ENCODE measurements at places on chromosomes 3 and 15.

- DNase-seq, result no peak
Measured at GRCh38 chr15:91228890-91229289, 128.8 kb downstream of the SV2B start.

GRCh38 chr15:99437315-99438223, 128.2 kb upstream of the MEF2A start:
- DNase-seq, result no peak

DNA sequence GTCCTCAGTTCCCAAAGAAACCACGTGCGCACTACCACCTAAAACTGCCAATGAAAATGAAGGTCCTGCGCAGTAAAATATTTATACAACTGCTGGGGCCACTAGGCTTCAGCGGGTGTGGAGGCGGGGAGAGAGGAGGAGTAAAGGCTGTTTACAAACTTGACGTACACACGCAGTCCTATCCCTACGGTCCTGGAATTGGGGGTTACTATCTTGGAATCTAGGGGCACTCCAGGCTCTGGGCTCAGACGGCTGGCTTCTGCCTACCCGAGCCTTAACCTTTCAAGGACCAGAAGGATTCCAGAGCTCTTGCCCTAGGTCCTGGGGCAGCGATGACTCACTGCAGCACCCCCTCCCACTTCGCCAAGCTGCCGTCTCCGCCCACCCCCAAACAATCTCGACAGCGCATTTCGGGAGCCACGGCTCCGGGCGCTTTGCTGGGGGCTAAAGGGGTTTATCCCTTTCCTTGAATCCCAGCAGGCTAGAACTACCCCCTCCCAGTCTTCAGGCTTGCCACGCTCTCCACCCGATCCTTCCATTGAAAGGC, 3.0 kb downstream of the ADAMTS9 start:
- DNase-seq, result no peak

DNA sequence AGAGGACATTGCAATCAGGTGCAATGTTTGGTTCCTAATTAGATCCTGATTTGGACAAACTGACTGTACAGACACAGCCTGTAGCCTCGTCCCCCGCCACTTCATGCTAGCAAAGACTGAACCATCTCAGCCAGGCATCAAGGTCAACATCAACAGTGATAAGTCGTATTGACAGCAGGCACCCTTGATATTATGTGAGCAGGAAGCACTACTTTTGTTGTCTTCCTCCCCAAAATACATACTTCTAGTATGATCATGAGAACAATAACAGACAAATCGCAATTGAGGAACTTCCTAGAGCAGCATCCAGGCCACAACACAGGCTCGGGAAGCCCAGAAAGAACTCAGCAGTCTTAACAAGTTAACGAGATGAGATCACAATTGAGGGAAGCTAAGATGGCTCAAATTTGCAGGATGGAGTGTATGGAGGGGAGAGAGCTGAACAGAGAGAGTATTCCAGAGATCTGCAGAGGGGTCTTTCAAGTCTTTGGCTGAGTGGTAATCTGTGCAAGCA, 20.4 kb downstream of the TGM5 start:
- DNase-seq, result no peak

- no peak for DNase-seq
Measured at GRCh38 chr15:89482139-89482538, 14.2 kb downstream of the RHCG start.

GRCh38 chr3:22835041-22835440, 368.1 kb upstream of the UBE2E2 start:
- no peak for DNase-seq

DNA sequence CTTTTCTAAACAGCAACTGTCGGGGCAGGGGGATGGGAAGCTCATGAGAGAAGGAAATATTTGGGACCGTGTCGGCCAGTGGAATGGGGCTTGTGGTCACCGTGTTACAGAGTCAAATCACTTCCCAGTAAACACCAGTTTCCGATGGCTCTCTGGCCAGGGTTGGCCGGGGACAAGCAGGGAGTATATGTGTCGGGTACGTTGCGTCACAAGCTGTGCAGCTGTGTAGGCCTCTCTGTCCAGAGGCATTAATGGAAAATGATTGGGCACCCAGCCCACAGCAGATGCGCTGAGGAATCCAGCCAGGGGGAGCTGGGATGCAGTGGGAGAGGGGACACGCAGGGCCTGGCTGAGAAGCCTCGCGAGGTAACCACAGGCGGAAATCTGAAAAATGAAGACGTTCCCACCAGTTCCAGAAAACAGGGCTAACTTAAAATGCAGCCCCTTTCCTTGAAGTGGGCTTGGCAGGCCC, 15.8 kb upstream of the ALDH1A3 start:
- no peak for DNase-seq

GRCh38 chr15:61393949-61394348, 164.8 kb upstream of the RORA start:
- DNase-seq, result no peak

GRCh38 chr15:61025781-61026180, 203.3 kb downstream of the RORA start:
- no peak for DNase-seq

DNA sequence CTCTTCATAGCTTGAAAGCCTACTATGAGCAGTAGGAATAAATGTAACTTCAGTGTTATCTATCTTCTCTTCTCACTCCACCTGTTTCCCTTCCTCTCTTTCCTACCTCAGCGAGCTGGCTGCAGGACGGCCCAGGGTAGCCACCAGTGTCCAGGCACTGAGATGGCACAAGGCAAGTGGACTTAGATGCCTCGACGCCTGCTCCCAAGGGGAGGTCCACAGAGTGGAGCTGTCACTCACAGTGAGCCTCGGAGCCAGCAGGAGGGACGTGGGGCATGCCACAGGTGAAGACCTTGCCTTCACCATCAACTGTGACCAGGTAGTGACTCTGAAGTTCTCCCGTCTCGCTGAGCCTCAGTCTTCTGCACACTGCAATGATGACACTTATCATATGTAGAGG, 88.2 kb downstream of the PCSK6 start:
- DNase-seq, result no peak

- DNase-seq, result no peak
Measured at GRCh38 chr3:73603762-73604171, 21.0 kb downstream of the PDZRN3 start.

- no peak for DNase-seq
Measured at GRCh38 chr3:149207475-149207874, 14.2 kb downstream of the CP start.

- no peak for DNase-seq
Measured at GRCh38 chr3:31357451-31357850, 175.3 kb upstream of the STT3B start.

DNA sequence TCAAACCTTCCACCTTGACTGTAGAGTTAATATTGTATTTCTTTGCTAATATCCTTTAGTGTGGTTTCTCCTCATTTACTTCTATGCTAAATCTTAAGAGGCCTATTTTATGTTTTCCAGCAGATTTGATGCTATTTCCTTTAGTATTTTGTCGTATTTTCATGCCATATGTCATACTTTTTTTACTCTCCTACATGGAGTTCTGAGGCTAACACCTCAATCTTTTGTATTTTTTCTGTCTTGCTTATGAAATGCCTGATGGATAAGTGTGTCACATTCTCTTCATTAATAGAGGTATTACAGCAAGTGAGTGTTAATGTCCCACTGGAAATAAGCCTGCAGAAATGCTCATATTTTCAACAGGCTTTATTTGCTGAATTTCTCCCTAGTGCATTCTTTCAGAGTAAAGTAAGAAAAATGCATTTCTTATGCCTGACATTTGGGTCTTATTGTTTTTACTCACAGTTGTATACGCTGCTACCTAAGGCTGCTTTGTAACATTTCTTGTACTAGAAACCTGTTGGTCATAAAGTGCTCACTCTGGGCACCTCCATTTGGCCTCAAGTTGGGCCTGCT, 63.2 kb downstream of the DIPK2A start:
- DNase-seq, result no peak

DNA sequence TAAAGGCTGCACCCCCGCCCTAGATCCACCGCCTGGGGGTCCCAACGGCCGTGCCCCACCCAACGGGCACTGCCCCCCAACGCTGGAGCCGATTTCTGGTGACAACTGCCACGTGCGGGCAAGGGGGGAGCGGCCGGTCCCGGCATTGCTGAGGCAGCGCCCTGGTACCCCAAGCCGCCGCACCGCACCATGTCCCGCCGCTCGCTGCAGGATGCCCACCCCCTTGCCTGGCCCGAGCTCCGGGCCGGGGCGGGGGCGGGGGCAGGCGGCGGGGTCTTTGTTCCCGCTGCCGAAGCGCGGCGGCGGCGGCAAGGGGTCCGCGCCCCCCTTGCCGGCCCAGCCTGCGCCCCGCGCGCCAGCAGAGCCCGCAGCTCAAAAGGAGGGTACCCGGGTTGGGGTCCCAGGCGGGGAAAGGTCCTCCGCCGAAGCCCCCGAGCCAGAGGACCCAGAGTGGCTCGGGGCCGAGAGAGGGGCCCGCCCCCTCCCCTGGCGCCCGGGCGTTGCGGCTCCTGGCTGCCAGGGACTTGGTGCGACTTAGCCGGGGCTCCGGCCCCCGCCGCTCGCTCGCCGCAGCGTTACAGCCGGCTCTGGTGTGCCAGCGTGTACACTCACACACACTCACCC, 678 bp downstream of the SEMA7A start:
- no peak for DNase-seq

GRCh38 chr3:50652709-50653108, 22.0 kb upstream of the DOCK3 start:
- peak; percentile 62 for DNase-seq

DNA sequence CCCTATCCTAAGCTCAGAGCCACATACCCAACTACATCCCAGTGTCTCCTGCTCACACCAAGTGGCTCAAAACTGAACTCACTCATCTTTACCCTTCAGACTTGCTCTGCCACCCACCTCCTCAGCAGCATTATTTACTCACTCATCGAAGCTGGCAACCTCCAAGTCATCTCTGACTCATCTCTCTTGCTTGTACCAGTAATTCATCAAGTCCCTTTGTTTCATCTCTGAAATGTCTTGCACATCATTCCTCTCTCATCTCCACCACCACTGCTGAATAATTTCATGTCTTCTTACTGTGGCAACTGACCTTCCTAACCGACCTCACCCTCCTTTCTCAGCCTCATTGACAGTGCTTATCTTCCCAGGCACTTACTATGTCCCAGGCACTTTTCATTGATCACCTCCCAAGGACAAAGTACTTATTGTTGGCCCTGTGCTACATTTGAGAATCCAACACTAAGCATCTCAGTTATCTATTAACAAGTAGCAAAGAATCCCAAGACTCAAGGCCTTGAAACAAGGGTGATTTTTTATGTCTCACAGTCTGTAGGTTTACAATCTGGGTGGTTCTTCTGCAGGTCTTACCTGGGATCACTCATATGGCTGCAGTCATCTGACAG, 82.0 kb downstream of the MRPL46 start:
- peak; percentile 71 for DNase-seq

DNA sequence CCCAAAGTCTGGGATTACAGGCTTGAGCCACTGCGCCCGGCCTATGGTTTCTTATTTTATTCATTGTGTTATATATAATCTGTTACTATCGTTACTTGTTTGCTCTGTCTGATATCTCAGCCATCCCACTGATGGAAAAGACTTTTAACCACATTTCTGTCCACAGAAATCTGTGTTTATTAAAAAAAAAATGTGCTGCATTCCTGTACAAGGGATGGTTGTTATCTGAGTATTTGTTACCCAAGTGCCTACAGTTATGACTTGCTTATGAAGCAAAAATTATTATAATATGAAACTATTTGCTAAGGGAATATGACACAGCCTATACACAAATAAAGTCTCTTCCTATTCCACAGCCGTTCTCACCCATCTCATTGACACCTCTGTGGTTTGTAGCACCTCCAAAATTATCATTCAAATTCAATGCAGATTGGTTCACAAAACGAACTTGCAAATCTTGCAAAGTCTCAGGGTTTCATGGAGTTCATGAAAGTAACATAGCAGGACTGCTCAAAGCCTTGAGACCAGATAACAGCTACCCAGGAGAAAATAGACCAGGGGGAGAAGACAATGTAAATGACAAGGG, 47.4 kb upstream of the UBE2E1 start:
- peak; percentile 22 for DNase-seq

GRCh38 chr3:123476967-123477750, 28.3 kb upstream of the ADCY5 start:
- no peak for DNase-seq

GRCh38 chr15:38864122-38864521, 299.5 kb upstream of the RASGRP1 start:
- DNase-seq, result no peak

DNA sequence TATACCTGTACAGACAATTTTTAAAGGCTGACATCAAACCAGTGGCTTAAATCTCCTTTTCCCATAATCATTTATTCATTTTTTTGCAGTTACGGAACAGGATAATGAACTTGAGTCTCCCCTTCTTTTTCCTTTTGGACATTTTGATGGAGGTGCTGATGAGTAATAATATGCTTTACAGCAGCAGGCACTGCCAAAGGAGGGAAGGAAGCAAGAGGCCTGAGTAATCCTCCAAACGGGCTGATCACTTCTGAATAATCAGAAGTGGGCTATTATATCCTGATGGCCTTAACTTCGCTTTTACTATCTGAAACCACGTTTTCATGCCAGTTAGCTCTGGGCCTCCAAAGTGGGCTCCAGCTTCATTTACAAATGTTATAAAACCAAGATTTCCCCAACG, 527.2 kb downstream of the FOXP1 start:
- no peak for DNase-seq

DNA sequence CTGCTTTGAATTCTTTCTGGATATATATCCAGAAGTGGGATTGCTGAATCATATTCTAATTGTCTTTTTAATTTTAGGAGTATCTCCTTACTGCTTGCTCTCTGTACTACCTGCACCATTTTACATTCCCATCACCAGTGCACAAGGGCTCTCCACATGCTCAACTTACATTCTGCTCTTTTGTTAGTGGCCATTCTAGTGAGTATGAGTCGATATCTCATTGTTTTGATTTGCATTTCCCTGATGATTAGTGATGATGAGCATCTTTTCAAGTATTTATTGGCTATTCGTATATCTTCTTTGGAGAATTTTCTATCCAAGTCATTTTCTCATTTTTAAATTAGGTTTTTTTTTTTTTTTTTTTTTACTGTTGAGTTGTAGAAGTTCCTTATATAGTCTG, 29.5 kb downstream of the PFN2 start:
- no peak for DNase-seq

DNA sequence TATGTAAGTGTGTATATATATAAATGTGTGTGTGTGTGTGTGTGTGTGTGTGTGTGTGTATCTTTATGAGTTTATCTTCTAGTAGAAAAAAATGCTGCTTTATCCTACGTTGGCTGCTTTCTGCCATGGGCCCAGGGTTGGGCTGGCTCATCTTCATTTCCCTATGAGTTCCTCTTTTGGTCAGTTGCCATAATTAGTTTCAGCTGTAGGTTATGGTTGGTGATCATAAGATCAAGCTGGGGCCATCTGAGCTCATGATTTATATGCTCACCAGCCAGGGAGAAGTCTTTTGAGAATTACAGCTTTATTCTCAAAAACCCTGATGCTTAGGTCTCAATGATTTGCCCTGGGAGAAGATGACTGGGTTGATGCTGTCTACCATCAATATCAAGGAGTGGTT, 775.8 kb upstream of the ARPP21 start:
- DNase-seq, result no peak

Measured in activated CD4-positive, alpha-beta T cell treated with anti-CD3 and anti-CD28 coated beads, Interleukin-2, Interleukin-4, amounts not matched to agents 100 ng/mL and 50 ng/mL, durations not matched to agents 16 hours and 8 hours (primary cell).